Thoracic aorta (tissue), 2 donors: ENCODE measurements at places on chromosomes 6 and 20.
A peak's percentile ranks its signal among the peaks of the same experiment; 100 is the strongest.

- no peak for DNase-seq
These were observed 43.9 kb upstream of the FAM184A start for GRCh38 chr6:119122336-119122735.

- peak; percentile 31 for DNase-seq
These were observed 103.3 kb downstream of the IBTK start for GRCh38 chr6:82144007-82144851.

- DNase-seq: no peak
These were observed 917.1 kb downstream of the KIF16B start for GRCh38 chr20:15656124-15656523.

GRCh38 chr20:15555913-15556312, 1017.3 kb downstream of the KIF16B start:
- no peak for DNase-seq

DNA sequence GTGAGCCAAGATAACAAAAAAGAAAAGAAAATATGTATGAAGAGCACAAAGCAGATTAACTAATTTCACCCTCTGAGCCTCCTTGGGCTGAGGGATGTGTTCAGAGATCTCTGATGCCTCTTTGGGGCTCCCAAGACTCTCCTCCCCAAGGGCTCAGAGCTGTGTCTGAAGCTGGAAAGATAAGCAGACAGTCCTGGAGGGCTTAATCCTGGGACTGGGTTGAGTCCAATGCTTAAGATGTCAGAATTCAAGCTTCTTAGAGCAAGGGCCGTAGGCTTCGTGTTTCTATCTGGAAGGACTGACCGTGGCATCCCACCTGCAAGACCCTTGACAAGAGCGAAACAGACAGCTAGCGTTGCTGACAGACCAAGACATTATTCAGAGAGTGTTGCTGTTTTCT, 229.0 kb downstream of the ZMYND8 start:
- DNase-seq: no peak

- no peak for DNase-seq
These were observed 54.1 kb upstream of the NT5E start for GRCh38 chr6:85395746-85396145.

DNA sequence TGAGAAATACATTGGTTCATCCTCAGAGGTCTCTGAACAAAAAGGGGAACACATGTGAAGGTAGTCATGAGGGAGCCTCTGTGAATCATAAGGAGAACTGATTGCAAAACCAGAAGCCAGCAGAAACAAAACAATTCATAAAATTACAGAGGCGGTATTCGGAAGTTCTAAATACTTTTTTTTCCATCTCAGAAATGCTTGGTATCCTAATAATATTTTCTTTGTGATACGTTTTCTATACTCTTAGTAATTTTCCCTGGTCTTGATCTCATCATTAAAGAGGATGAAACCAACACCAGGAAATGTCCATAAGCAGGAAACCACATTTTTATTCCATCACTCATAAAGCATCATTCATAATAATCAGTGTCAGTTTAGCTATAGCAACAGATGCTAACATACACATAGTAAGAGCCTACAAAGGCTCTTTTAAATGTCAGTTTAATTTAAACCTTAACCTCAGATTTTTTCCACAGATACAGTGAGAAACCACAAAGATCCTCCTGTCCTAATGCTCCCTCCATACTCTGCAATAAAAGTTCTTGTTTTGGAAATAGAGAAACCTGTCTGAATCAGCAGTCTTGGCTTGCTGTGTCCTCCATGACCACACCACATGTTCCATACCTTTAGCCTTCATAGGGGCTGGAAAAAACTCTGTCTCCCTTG, 29.2 kb downstream of the SGK1 start:
- no peak for DNase-seq

GRCh38 chr6:78883651-78884050, 16.3 kb downstream of the IRAK1BP1 start:
- no peak for DNase-seq

GRCh38 chr20:35903843-35904242, 50.5 kb downstream of the SCAND1 start:
- DNase-seq: no peak
